ENCODE measurements at places on chromosomes 3 and 15.

DNA sequence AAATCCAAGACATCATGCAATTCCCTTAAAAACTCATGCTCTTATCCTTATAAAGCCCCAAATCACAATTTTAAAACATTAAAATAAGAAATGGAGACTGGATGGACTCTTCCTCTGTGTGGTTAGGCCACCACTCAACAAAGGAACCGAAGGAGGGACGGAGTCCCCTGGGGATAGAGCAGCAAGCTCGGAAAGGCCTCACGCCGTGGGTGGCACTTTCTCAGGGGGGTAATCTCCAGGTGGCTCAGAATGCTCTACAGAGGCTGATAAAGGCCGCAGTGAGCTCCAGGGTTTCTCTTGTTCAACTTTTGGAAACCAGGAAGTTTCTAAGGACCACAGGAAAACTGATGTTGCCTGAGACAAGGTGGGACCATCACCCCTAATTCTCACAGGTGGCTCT lies 23.2 kb downstream of the CCR9 start:
- DNase-seq, result no peak
- no peaks in the 10 kb centered on the region for H3K27me3 ChIP-seq
- H3K4me1 ChIP-seq, result no peaks in the 10 kb centered on the region
- peaks cover 12% of the 10 kb centered on the region for H3K36me3 ChIP-seq

- H3K36me3 ChIP-seq, result peaks cover 9% of the 10 kb centered on the region
- no peak overlapping the region for H3K4me3 ChIP-seq
- no peak overlapping the region for H3K27ac ChIP-seq
Observed at GRCh38 chr3:129665024-129665768, 58.7 kb upstream of the PLXND1 start.

DNA sequence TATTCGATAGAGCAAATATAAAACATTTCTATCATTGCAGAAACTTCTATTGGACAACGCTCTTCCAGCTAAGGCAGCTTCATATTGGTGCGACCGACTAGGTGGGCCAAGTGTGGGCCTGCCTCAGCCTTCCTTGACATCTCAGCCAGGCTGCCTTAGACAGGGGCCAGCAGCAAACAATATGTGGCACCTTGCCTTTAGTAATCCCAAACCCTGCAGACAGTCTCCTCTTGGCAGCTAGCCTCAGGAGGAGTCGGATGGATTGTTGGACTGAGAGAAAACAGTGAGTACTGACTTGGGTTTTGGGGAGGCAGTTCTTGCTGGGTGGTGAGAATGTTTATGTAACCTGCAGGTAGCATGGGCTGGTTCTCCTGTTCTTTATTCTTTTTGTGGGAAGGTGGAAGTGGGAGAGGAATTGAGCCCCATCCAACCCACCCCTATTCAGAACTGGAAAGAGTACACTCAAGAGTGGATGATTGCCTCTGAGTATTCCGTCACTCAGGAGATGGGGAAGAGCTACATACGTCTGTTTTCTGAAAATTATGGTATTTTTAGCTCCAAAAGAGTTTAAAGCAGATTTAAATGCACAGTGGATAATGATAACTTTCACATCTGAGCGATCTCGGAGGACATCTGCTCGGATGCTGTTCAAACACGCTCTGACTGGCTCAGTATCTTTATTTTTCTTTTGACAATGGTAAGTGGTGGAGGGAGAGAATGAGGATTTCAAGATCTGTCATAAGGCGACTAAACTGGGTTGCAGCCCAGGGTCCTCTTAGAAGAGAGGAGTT lies 47.2 kb downstream of the GPD1L start:
- no peaks in the 10 kb centered on the region for H3K27me3 ChIP-seq
- H3K27ac ChIP-seq, result no peak overlapping the region
- no peaks in the 10 kb centered on the region for H3K36me3 ChIP-seq
- H3K4me1 ChIP-seq, result peaks cover 3% of the 10 kb centered on the region

- DNase-seq, result no peak
- peaks cover 24% of the 10 kb centered on the region for H3K4me1 ChIP-seq
- no peaks in the 10 kb centered on the region for H3K27me3 ChIP-seq
- H3K36me3 ChIP-seq, result no peaks in the 10 kb centered on the region
- H3K4me3 ChIP-seq, result no peak overlapping the region
Observed at GRCh38 chr15:33083232-33084081, 111.1 kb downstream of the FMN1 start.

DNA sequence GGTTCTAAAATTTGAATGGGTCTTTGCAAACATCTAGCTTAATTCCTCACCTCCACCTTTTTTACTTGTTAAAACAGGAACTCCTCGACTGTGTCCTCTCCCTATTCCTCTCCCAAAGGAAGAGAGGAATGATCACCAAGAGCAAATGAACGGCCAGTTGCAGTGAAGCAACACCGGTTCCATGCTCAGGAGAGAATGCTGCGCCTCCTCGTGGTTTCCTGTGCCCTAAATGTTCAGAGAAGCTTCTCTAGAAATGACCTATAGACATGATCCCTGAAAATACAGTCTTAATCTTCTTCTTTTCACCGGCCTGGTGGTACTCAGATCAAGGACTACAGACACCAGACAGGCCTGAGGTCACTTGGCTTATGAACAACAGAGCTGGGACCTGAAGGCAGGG lies 65.1 kb upstream of the GUCA1C start:
- no peaks in the 10 kb centered on the region for H3K4me1 ChIP-seq
- H3K36me3 ChIP-seq, result no peaks in the 10 kb centered on the region
- H3K27me3 ChIP-seq, result no peaks in the 10 kb centered on the region
- no peak overlapping the region for H3K4me3 ChIP-seq
- DNase-seq, result no peak

DNA sequence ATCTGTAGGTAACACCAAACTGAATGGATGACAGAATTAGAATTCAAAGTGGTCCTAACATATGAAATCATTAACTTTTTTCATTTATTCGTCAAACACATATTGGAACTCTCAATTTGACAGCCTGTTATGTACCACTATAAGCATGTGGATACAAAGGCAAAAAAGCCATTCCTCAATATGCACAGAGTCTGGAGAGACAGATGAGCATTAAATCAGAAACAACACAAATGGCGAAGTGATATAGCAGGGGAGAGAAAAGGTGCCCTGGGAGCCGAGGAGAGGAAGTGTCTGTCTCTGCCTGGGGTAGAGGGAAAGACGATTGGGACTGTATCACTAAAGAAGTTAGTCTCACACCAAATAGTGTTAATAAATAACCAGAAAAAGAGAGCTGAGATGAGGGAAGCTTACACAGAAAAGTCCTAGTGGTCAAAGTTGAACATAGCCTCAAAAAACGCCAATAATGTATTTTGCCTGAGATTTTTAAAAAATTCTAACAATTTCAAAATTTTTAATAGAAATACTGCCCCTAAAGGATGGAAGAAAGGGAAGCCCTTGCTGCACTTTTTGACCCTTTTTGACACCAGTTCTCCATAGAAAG lies 417.5 kb downstream of the TUSC7 start:
- no peak overlapping the region for H3K27ac ChIP-seq
- no peak overlapping the region for H3K4me3 ChIP-seq
- H3K36me3 ChIP-seq, result no peaks in the 10 kb centered on the region

Measured in neural crest cell (in vitro differentiated cells).